Stimulated activated CD4-positive, alpha-beta T cell treated with anti-CD3 and anti-CD28 coated beads, TNF-alpha, amount 100 ng/mL, for 48 hours (primary cell): ENCODE measurements at places on chromosomes 7 and 10.

- DNase-seq, result no peak
These were observed 285.5 kb downstream of the SEMA3D start for GRCh38 chr7:84901366-84901765.

GRCh38 chr7:150481186-150481920 lies 30.9 kb downstream of the GIMAP8 start:
- no peak for DNase-seq

DNA sequence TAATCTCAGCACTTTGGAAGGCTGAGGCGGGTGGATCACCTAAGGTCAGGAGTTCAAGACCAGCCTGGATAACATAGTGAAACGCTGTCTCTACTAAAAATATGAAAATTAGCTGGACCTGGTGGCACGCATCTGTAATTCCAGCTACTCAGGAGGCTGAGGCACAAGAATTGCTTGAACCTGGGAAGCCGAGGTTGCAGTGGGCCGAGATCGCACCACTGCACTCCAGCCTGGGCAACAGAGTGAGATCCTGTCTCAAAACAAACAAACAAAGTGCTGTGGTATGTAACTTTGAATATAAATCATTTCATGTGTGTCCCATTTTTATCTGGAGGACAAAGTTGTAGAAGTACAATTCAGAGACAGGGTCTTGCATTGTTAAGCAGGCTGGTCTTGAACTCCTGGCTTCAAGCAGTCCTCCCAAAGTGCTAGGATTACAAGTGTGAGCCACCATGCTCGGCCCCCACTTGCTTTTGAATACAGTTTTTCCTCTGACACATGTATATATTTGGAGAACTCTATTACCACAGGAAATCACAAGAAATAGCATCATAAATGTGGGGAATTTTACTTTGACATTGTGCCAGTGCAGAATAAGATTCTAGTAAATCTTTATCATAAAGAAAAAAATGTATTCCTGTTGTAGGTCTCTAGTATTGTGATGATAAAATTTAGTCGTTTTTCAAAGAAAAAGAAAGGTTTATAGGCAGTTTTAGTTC lies 32.6 kb downstream of the PTPN12 start:
- DNase-seq, result no peak

- DNase-seq, result no peak
These were observed 52.0 kb downstream of the REEP3 start for GRCh38 chr10:63573068-63573697.
